Endothelial cell of umbilical vein (primary cell): ENCODE measurements at places on chromosomes 1 and 21.
A peak's percentile ranks its signal among the peaks of the same experiment; 100 is the strongest.

DNA sequence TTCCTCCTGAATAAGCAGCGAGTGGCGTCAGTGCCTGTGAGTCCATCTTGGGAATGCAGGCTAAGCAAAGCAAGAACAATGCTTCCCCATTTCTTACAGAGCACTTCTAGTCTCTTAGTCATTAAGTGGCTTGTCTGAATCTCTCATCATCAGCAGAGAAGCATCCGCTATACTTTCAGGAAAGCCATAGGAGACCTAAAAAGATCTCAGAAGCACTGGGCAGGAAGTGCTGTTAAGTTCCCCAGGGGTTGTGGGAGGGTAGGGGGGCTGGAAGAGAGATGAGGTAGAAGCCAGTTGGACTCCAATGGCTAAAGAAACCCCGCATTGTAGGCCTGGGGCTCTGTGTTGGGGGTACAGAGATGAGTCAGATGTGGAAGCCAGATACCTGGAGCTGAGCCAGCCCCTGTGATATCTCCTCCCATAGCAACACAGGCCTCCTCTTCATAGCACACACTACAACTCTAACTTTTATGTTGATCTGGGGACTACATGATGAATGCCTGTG lies 44.9 kb downstream of the SYT6 start:
- no peak for DNase-seq

DNA sequence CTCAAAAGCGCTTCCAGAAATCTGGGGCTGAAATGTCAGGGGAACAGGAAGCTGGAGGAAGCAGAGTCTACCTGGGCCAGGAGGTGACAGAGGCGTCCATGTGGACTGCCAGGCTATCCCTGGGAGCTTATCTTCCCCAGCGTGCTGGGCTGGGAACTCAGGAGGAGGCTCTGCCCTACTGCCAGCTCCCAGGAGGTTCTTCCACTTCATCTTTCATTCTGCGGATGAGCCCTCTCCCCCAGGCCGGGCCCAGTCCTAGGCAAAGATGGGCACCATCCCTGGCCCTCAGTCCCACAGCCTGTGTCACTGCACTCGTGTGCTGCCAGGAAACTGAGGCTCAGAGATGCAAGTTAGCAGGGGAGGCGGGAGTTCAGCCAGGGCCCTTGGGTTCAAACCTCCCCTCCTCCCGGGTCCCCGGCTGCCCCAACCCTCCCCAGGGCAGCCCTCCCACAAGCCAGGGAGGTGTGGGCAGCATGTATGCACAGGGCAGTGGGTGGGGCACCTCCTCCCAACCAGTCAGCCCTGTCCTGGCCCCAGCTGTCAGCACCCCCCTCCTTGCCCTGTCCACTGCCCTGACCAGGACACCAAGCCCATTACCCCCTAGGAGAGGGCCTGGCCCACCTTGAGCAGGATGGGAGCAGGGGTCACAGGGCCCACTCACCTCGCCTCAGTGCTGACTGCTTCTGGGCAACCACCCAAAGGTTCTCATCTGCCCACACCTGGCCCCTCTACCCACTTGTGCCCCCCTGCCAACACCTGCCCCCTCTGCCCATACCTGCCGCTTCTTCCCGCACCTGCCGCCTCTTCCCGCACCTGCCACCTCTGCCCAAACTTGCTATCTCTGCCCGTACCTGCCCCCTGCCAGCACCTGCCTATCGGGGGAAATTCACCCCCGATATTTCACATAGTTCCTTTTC lies 226.0 kb downstream of the NPHP4 start:
- no peak for DNase-seq

- DNase-seq, result no peak
These were observed 16.8 kb upstream of the CD58 start for GRCh38 chr1:116587501-116588227.

DNA sequence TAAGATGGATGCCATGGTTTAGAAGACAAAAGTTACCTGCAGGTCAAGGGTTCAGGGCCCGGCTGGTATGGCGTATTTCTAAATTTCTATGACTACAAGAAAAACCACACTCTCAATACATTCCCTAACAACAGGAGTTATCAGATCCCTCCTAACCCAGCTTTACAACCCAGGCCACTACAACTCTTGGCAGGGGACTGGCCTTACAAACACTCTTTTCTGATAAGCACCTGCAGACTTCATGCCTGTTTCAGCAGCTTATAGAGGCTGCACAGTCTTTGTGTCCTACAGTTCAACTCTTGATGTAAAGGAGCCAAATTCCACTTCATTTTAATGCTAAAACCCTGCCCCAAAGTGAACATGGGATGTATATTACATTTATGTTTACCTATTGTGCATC lies 461.4 kb downstream of the SIPA1L2 start:
- no peak for DNase-seq

- DNase-seq, result peak; percentile 51
These were observed 2.2 kb downstream of the IER5 start for GRCh38 chr1:181090641-181091126.

- no peak for DNase-seq
These were observed 41.3 kb downstream of the ZBTB18 start for GRCh38 chr1:244092293-244092963.

- no peak for DNase-seq
These were observed 38.4 kb upstream of the SPAG17 start for GRCh38 chr1:118223426-118223825.

DNA sequence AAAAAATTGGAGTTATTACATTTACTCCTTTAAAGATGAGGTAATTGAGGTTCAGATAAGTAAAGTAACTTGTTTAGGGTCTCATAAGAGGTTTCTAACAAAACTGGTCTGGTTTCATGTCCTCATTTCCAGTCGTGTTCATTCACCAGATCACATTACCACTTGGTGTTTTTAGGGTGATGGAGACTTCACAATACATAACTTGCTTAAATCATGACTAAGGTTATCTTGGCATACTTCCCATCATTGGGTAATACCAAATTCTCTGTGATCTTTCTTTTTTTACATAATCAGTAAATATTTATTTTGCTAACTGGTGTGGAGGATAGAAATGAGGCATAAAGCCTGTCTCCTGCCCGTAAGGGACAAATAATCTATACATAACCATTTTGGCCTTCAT lies 31.6 kb upstream of the RPTN start:
- no peak for DNase-seq

DNA sequence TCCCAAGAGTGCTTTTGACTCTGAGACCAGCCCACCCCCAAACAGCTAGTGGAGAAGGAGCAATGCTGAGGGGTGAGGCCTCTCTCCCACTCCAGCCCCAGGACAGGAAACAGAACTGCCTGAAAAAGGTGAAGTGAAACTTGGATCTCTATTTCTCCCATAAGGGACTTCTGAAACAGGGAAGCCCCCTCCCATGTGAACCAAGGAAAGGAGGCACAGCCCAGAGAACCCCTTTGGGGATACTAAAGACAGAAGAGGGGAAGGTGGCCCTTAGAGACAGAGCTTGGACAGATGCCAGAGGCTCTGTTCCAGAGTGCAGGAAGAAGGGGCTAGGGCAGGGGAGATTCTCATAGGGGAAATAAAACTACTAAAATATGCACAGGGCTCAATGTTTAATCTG lies 2.9 kb downstream of the TNFAIP8L2 start:
- DNase-seq, result no peak

DNA sequence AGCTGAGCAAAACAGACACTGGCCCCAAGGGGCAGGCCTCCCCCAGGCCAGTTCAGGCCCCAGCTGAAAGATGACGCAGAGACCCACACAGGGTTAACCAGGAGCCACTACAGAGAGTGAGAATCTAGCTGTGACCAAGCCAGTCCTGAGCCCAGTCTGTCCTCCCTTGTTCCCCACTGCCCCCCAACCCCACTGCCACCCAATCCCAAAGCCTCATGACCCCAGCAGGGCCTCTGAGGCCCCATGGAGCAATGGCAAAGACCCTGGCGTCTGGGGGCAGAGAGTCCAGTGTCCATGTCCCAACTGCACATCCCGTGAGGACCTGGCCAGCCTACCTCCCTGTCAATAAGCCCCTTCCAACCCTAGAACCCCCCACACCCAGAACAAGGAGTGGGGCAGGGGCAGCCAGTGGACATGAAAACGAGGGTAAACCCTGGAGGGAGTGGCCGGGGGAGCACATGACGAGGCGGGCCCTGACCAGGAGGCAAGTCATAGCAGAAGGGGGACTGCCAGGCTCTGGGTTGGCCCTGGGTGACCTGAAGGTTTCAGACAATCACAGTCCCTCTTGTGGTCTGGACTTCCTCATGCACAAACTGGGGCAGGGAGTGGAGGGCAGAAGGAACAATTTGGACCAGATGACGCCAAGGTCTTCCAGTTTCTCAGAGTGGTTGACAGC lies 100.5 kb downstream of the GLIS1 start:
- DNase-seq, result no peak

DNA sequence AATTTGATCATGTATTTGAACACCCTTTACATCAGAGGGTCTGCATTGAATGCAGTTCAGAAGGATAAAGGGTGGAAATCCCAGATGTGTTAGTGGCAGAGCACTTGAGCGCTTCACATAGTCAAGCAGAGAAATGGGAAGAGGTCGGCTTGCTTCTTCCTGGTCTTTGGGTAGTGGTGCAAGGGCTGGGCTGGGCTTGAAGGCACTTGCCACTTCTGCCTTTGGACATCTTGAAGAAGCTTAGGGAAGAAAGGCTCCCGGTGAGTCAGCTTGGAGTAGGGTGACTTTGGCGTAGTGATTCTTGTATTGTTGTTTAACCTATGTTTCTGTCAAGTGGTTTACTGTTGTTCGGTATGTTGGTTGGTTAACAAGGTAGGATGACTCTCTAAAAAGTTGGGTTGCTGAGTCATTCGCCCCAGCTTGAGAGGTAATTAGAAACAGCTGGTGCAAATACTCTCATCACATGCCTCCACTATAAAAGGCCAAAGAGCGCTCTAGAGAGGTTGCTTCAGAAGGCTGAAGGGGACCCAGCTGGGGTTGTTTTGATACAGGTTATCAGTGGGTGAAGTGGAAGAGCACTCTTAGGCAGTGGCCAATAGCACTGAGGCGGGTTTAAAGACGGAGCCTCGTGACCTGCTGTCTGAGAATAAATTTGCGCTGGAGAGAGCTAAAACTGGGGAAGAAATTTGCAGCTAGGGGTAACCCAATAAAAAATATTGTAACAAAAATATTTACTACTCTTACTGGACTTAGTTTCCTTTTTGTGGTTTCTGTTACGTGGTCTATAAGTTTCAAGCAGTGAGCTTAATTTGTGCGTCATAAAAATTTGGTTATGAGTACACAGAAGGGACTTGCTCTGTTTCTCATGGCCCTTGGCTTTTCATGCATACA lies 1.4 kb downstream of the BACH1 start:
- DNase-seq, result peak; percentile 56

DNA sequence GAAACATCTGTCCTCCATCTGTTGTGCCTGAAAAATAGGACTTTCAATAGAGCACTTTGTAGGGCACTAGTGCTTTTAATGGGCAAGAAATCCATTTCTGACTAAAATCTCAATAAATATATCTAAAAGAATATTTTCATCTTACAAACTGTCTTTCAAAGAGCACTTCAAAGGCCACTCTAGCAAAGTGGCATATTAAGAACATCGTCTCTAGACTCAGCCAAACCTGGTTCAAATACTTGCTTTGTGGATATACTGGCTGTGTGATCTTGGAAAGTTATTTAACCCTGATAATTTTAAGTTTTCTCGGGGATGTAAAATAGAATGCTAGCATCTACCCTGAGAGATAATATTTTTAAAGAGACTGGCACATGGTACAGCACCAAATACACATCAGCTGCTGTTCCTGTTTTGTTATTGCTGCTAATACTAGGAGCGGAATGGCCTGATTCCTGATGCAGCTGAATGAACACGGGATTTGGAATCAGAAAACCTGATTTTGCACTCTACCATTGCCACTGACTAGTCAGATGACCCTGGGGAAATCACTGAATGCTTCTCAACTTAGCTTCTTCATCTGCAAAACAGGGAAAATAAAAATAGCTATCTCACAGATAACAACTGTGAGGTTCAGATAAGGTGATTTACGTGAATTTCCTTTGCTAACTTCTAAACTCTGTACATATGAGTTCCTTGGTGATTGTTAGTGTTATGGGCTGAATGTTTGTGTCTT lies 25.2 kb upstream of the LRRC8C start:
- no peak for DNase-seq

DNA sequence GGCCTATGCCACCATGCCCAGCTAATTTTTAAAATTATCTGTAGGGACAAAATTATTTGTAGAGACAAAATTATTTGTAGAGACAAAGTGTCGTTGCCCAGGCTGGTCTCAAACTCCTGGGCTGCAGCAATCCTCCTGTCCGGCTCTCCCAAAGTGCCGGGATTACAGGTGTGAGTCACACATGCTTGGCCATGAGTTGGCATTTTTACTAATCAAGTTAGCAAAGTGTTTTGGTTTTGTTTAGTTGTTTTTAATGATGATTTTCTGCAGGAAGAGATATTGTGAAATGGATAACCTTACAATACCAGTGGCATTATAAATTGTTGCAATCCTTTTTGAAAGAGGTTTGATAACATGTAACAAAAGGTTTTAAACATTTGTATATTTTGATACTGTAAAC lies 65.3 kb upstream of the MAGI3 start:
- DNase-seq, result no peak

DNA sequence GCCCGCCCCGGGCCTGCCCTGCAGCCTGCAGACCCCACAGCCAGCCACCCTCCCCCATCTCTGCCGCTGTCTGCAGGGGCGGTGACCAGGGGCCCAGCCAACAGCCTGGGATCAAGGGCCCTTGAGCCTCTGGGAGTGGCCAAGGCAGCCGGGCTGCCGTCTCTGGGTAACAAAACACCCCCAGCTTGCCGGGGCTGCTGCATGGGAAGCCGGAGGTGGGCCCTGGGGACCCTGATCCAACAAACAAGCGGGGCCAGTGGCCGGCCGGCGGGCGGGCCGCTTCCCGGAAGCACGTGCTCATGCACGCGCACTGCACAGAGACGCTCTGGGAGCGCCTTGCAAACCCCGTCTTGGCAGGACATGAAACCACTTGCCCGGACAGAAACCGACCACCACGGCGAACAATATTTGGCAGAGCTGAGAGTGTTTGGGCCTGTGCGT lies 13.2 kb downstream of the MEGF6 start:
- DNase-seq, result peak; percentile 19

DNA sequence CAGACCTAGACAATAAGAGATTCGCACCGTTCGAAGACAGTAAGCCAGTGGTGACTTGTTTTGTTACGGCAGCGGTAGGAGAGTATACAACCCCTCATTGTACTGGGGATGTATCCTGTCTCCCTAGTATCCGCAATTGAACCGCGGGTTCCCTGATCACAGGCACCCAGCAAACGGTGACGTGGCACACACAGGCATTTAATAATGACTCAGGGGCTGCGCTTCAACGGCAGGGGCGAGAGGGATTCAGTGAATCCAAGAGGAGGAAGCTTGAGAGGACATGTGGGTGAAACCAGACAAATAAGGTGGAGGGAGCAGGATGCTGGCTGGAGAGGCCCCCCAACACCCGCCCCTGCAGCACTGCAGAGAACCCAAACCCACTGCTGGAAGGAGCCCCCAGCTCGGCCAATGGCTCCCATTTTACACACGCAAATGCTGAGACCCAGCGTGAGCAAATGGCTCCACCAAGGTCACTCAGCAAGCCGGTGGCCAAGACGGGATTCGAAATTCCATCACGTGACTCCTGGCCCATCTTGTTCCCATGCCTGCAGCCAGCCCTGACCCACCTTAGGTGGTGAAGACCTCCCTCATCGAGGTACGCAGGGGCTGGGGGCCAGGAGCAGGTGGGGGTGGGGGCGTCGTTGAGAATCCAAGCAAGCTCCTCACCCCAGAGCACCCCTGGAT lies 149.9 kb downstream of the SYF2 start:
- no peak for DNase-seq

- no peak for DNase-seq
These were observed 25.5 kb upstream of the ZNF496 start for GRCh38 chr1:247357052-247357780.

- DNase-seq, result no peak
These were observed 20.5 kb upstream of the RPTN start for GRCh38 chr1:152179566-152179965.
